ENCODE measurements at places on chromosomes 1 and 21. TPM values are rescaled to one million over a fixed set of nuclear protein-coding genes. Genes with fewer than 3 reads are reported as not detected.

Gene LCE1F
- not detected for total RNA-seq

DNA sequence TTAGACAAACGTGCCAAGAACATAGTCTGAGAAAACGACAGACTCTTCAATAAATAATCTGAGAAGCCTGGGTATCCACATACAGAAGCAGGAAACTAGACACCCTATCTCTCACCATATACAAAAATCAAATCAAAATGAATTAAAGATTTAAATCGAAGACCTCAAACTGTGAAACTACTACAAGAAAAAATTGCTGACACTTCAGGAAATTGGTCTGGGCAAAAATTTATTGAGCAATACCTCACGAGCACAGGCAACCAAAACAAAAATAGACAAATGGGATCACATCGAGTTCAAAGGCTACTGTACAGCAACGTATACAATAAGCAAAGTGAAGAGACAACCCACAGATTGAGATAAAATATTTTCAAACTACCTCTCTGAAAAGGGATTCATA is 292.8 kb upstream of the RGS18 start:
- no peak for DNase-seq

DNA sequence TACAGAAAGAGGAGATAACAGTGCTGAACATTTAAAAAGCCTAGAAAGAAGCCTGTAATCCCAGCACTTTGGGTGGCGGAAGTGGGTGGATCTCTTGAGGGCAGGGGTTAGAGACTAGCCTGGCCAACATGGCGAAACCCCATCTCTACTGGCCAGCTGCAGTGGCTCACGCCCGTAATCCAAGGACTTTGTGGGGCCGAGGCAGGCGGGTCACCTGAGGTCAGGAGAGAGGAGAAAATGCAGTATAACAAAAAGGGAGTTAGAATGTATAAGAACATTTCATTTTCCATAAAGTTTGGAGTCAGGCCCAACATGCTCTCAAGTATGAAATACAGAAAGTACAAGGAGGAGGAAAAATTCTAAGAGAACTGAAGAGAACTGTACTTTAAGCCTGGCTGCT is 134.5 kb downstream of the SMYD3 start:
- DNase-seq: no peak

DNA sequence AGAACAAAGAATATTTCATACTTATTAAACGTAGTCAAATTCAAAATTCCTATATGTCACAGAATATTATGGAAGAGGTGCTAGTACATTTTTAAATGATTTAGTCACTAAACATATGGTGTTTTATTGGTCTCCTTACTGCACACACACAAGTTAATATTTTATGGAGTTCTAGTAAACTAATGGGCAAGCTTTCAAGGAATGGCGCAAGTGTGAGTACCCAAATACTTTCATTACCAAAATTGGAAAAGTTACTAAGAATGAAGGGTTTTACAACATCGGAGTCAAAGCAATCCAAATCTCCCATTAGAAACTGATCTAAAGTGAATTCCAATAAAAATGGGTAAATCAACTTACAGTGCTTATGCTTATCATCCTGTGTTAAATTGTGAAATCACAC is 921.9 kb downstream of the ADGRL2 start:
- no peak for DNase-seq

DNA sequence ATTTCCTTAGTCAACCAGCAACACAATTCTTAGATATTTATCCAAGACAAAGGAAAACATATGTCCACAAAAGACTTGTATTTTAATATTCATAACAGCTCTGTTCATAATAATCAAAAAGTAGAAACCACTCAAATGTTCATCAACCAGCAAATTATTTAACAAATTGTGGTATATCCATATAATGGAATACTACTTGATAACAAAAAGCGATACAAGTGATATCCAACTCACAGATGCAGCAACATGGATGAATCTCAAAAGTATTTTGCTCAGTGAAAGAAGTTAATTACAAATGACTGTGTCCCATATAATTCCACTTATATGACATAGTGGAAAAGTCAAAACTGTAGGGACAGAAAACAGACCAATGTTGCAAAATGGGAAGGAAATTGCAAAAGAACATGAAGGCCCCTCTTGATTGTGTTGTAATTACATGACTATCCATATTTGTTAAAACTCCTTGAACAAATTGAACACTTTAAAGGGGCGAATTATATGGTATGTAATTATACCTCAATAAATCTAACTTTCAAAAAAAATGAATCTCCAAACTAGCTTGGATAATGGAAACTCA is 116.9 kb downstream of the EDEM3 start:
- DNase-seq: no peak

All from glutamatergic neuron (in vitro differentiated cells).